IPS-NIHi11 (cell line): ENCODE measurements at places on chromosomes 5 and 9.
A peak's percentile ranks its signal among the peaks of the same experiment; 100 is the strongest.

DNA sequence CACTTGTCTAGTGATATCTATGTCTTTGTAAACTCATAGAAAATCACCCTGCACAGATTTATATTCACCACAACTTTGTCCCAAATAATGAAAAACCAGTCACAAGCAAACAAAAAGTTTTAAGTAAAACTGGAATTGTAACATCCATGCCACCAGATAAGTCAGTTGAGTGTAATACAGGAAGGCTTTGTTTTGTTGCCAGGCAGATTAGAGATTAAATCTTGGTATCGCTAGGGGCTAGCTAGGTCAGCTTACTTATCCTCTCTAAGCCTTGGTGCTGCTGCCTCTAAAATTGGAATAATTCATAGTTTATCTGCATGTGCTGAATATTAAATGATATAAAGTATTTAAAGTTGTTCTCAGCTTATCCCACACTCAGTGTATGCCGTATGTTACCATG, 1062.5 kb downstream of the CDH9 start:
- no peak for DNase-seq

DNA sequence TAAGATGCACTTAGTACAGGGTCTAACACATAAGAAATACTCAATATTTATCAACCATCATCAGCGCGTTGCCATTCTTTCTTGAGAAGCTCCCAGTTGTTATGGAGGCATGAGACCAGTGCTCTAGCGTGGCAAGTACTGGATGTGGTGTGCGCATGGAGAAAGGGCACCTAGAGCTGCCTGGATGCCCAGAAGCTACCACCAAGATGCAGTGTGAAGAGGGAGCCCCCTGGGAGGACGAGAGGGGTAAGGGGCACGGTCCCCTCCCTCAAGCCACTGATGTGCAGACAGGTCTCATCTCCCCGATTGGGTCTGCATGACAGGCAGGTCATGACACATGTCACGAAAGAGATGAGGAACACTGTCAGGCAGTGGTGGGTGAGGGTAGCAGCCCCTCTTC, 127.7 kb upstream of the CXCL14 start:
- no peak for DNase-seq

DNA sequence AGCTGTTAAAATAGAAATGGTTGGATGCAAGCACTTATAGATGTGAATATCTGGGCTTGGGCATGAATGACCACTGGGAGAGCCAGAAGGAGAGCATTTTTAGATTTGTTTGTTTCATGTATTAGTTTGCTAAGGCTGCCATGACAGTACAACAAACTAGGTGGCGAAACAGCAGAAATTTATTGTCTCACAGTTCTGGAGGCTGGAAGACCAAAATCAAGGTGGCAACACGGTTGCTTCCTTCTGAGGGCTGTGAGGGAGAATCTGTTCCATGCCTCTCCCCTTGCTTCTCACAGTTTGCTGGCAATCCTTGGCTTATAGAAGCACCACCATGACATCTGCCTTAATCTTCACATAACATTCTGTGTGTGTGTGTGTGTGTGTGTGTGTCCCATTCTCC, 20.2 kb upstream of the CDC23 start:
- DNase-seq: no peak

DNA sequence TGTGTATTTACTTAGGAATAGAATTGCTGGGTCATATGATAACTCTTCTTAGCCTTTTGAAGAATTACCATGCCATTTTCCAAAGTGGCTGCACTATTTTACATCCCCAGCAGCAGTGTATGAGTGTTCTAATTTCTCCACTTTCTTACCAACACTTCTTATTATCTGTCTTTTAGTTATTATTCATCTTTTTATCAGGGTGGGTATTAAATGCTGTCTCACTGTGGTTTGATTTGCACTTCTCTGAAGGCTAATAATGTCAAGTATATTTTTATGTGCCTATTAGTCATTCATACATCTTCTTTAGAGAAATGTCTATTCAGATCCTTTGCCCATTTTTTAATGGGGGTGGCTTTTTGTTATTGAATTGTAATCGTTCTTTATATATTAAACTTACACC, 36.8 kb downstream of the SLC1A3 start:
- DNase-seq: no peak

DNA sequence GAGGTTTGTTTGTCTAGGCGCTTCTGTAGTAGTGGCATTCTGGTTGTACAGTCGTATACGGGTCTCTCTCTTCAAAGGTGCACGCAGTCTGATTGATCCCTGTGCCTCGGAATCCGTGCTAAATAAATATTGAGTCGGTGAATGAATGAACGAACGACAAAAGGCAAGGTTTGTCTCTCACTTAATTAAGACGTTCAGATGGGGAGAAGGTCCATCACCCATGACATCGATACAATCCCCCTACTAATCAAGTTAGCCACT, 500 bp upstream of the CREBRF start:
- DNase-seq: no peak

DNA sequence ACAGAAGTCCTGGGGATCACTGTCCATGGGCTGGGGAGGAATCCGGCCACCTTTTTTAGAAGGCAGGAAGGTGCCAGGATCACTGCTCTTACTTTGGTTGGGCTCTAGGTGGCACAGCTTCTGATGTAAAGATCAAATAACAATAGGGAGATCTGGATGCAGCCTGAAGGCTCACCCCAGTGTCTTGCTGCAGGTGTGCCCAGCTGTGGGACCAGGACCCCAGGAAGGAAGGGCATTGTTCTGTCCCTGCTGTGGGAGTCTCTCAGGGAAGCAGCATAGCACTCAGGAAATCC, 69.6 kb downstream of the DAB2IP start:
- peak; percentile 44 for DNase-seq

GRCh38 chr5:133977161-133977787, 8.8 kb upstream of the C5orf15 start:
- DNase-seq: no peak

DNA sequence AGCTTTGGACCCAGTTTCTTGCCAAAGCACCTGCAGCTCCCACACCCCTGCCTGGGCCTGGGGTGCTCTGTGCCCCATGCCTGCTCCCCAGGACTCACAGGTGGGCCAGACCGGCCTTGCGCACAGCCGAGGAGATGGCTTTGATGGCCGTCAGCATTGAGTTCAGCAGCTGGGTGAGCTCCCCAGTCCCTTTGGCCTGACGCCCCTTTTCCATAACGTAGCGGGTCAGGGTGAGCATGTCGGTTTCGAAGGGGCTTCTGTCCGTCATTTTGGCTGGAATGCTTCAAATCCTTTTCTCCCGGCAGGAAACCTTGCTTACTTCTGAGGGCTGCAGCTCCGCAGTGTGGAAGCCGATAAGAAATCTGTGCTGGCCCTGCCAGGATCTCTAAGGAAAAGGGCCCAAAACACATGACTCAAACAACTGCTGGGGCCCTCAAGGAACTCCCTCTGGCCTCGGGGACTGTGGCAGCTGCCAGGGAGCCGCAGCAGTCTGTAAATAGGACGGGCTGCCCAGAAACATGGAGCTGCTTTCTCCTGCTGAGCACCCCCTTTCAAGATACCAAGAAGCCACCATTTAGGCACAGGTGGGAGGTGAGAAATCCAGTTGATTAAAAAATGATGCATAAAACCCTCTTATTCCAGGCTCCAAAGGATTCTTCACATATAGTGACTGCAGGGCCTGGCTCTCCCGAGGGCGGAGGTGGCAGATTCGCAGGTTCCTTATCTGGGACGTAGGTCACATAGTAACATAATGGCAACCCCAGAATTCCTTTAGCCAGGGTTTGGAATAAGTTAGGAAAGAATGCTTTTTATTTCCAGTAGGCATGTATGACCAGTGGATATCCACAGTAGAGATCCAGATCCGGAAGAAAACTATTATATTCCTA, at the start of gene FBP2:
FBP2 (minus strand) TSS at position 366 of the 887 bp plus-strand sequence; CDS start at position 268, 98 bp downstream.
- no peak for DNase-seq

DNA sequence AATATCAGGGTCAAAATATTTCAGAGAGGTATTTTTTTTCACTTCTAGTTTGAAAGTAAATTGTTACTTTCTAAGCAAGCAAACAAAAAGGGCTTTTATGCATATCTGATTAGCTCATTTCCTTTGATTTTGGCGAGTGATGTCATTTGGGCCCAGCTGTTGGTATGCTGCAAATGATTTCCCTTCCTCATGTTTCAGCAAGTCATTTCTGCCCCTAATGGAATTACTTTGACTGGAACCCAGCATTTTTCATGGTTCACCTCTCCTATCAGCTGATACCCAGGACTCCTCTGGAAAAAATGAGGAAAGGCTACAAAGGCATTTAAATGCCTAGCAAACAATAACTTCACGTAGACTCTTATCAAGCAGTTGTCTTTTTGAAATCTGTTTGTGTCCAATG, 500.6 kb downstream of the EBF1 start:
- DNase-seq: no peak

GRCh38 chr5:82150559-82150958, 127.6 kb downstream of the RPS23 start:
- DNase-seq: no peak

GRCh38 chr9:114898741-114899140, 31.6 kb downstream of the TNFSF8 start:
- no peak for DNase-seq

DNA sequence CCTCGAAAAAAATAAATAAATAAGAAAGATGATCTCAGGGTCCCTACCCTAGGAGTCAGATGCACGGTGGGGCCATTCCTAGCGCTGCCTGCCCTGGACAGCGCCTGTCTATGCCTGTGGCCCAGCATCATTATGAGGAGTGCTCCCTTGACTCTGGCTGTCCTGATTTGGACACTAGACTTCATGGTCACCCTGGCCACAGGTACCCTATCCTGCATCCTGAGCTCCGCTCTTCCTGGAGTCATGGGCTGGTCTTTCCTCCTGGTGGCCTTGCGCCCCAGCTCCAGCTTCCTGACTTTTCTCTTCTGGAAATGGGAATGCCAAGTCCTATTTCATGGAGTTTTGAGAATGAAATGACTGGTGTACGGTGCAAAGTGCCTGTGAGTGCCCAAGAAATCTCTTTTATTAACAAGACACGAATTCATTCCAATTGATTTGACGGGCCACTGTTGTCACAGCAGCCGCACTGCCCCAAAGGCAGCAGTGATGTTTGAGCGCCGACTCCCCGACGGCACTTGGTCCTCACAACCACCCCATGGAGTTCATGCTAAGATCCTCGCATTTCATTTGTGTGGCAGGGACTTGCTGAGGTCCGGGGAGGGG, 564 bp upstream of the AIF1L start:
- DNase-seq: no peak

DNA sequence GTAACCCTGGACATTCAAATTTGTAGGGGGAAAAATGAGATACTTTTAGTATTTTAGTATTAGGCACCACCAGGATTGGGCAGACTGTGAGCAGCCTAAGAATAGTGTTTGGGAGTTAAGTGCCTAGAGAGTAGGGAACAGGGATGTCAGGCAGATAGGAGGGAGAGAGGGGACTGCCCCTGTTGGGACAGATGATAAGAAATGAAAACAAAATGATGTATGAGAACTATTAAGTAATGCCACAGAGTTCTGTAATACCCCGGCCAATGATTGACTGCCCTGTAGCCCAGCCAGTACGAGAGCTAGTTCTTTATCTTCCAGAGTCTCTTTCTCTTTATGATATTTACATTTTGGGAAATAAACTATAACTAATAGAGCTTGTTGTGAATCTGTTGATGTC, 24.4 kb downstream of the ARHGAP26 start:
- no peak for DNase-seq

DNA sequence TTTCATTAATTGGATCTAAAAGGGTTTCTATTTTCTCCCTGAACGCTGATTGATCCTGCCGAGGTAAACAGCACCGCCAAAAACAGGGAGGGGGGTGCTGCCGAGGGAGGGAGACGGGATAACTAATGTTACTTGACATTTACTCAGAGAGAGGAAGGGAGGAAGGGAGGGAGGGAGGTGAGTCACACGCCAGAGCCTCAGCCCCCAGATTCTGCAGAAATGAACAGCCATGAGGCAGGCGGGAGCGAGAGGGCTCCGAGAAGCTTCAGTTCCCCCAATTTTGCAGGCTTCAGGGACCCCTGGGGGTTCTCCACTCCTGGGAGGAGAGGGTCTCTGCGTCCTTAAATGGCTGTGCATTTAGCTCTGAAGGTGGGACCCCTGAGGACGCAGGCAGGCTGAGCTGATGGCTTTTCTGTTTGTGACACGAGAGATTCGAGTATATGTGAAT, 59.1 kb upstream of the IER5L start:
- no peak for DNase-seq

GRCh38 chr5:133953568-133954145, 14.8 kb downstream of the C5orf15 start:
- no peak for DNase-seq

- no peak for DNase-seq
Observed at GRCh38 chr5:180157866-180158265, 51.1 kb downstream of the RASGEF1C start.

- DNase-seq: no peak
Observed at GRCh38 chr9:26229324-26230054, 551.2 kb upstream of the TUSC1 start.

GRCh38 chr5:102453716-102454115, 45.1 kb downstream of the SLCO6A1 start:
- no peak for DNase-seq

GRCh38 chr5:58262226-58262625, 197.7 kb downstream of the PLK2 start:
- DNase-seq: no peak

- no peak for DNase-seq
Observed at GRCh38 chr5:140568443-140569063, 3.9 kb downstream of the SLC35A4 start.

GRCh38 chr5:63961598-63962161, 565 bp downstream of the HTR1A start:
- DNase-seq: peak; percentile 33

DNA sequence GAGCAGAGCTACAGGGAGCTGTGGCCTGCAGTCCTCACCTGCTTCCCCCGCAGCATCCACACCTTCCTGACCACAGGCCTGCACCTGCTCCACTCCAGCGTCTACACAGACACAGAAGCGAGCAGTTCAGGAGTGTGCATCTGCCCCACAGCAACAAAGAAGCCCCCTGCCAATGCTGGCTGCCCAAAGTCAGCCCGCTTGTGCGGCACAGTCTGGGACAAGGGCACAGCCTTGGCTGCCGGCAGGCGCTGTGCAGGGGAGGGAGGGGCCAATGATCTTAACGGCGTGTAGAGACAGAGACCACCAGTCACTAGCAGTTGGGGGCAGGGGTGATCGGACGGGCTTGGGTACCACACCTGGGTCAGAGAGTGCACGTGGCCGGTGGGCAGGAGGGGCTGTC, 6.6 kb downstream of the BRD9 start:
- DNase-seq: no peak
